ENCODE measurements at places on chromosomes 3 and 15.

- no peak for DNase-seq
Observed at GRCh38 chr3:172506094-172506493, 17.1 kb downstream of the TNFSF10 start.

DNA sequence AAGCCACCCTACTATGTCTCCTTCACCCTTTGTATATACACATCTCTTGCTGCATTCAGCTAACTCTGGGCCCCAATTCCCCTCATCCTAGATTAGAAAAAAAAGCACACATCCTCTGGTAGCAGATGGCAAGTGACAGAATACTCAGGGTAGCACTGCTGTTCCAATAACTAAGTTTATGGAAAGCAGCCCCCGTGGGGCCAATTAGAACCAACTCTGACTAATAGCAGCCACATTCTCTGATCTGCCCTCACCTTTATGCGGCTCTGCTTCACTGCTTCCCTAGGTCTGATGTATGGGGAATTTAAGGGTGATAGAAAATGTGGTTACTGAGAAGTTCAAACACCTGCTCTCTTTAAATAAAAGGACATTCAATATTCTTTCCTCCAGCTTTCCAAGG lies 74.9 kb upstream of the SETMAR start:
- no peak for DNase-seq

- DNase-seq = no peak
Observed at GRCh38 chr3:43503067-43503728, 118.6 kb downstream of the ANO10 start.

GRCh38 chr3:134445636-134446035 lies 40.1 kb downstream of the ANAPC13 start:
- DNase-seq = no peak

DNA sequence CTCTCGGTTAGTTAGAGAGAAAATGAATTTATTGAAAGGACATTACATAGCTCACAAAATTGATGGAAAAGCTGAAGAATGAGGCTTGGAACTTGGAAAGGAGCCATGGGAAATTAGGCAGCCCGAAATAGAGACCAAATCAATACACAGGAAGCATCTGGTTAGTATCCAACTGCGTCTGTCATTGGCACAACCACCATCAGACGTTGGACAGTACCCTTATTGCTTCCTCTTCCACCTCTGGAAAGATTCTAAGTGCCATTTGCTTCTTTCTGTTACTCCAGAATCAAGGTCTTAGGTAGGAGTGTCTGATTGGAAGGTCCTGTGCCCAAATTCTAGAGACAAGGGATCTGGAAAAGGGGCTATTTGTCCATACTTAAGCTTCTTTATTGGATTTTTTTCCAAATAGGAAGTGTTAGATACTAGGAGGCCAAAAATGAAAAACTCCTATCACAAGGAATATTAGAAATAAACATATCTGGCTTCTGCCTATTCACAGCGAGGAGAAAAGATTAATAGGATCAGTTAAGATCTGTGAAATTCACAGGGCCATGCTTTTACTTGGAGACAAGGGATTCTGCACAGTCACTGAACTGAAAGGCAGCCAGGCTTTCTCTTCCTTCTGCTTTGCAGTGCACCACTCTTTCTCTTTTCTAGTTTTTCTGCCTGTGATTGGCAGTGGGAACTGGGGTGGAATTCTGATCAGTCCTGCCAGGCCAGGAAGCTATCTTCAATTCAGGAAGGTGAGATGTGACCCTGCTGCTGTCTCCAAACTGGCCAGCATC lies 10.7 kb upstream of the HACD2 start:
- DNase-seq = no peak

- DNase-seq = no peak
Observed at GRCh38 chr3:149407898-149408297, 30.4 kb upstream of the TM4SF1 start.

GRCh38 chr3:184261270-184261853 lies at the start of gene CAMK2N2:
CAMK2N2 (minus strand) TSS chr3:184261553; CDS start chr3:184261285, 268 bp downstream.
- peak; percentile 88 for DNase-seq

GRCh38 chr15:77975332-77976094 lies 102.0 kb downstream of the TBC1D2B start:
- DNase-seq = no peak

DNA sequence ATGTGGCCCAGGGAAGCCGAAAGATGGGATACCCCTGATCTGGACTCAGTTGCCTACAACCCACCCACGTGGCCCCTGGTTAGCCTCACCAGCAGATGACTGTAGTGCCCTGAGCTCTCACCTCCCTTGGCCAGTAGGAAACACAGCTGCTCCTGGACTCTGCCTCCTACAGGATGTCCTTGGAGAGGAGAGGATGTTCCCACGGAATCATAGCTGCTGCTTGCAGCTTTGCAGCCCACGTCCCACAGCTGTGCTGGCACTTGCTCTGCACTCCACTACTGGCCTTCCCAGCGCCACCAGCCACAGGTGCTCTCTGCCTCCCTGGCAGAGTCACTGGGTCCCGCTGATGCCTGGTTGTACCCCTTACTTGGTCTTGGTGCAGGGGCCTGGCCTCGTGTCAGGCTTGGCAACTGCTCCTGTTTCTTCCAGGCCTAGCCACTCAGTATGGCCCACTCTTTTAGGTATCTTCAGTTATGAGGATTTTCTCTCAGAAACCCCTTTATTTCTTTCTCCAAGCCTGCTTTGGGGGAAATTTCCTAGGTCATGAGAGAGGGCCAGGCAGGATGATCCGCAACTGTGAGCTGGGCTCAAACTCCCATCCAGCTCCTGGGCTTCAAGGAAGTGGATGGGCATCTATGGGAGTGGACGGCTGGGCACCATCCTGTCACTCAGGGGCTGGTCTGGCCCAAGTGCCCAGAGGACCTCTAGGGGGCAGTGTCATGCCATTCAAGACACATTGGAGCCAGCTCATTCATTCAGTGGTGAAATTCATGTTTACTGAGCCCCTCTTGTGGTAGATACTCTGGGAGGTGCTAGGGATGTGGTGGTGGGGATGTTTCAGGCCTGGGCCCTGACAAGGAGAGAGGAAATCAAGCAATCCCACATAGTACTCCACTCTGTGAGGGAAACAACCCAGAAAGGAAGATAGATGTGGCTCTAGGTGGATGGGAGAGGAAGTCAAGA lies 16.2 kb upstream of the VILL start:
- DNase-seq = peak; percentile 58

DNA sequence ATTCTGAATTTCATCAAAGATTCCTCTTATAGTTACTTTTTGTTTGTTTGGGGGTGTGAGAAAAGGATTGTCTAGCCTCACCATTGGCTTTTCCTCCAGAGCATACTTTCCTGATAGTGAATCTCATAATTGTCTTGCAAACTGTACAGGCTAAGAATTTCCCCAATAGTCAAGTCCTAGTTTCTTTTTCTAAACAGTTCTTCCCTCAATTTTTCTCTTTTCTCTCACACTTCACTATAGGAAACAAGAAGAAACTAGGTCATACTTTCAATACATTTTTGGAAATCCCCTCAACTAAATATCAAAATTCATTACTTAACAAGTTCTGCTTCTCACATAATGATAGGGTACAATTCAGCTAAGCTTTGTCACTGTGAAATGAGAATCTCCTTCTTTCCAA lies 241.9 kb downstream of the IL20RB start:
- no peak for DNase-seq

DNA sequence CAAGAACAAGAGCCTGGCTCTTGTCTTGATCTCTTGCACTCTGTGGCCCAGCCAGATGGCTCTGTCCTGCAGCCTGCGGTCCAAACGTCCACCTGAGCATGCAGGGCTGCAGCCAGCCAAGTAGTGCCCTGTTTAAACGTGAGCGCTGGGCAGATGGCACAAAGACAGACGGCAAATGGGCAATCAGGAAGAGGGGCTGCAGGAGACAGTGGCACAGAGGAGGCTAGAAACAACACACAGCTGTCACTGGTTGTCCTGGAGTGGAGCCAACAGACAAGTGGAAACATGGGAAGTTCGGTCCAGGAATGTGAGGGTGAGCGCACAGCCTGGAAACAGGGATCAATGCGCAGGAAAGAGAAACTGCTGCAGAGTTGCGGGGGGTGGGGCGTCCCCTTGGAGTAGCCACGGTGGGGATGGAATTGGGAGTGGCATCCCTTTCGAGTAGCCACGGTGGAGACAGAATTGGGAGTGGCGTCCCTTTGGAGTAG lies 10.7 kb upstream of the ZXDC start:
- DNase-seq = no peak

DNA sequence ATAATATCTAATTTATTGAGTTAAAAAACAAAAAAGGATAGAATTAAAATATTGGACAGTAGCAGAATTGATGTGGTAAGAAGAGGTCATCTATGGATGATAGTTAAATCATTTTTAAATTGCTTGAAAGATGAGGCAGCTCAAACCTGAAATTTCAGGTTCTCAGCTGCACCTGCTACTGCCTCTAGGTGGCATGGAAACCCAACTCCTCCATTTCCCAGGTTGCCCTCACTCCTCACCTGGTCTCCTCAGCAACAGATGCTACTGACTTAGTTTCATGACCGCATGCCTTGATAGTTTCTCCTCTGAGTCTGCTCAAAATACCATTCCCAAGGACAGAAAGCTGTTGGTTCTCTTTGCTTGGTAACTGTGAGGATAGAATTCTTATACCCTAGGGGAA lies 148.1 kb downstream of the ABHD5 start:
- no peak for DNase-seq

DNA sequence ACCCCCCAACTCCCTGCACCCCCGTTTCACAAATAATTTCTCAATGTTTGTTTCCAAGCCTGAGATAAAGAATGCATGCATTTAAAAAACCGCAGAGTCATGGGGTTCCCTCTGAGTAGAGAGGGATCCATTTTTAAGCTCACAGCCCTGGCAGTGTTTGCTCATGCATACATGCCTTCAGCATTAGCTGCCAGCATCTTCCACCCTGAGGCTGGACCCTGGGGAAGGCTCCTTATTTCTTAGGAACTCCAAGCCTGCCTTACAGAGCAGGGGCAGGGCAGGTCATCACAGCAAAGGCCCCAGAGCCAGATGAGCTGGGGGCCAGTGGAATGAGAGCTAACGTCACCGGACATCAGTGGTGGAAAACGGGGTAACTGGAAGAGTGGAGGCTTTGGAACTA lies 31.3 kb downstream of the TLE3 start:
- no peak for DNase-seq

DNA sequence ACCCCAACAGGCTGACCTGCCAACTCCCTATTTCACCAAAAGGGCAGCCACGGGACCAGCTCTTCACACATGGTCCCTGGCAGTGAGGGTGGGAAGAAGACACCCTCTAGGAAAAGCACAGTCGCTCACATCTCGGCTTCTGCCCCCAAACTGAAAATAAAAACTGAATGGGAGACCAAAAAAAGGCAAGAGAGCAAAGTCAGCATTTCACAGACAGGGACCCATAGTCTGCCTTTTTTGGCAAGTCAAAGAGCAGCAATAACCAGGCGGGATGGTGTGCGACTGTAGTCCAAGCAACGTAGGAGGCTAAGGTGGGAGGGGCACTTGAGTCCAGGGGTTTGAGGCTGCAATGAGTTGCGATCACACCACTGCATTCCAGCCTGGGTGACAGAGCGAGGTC lies 154.1 kb downstream of the ADAMTS17 start:
- DNase-seq = no peak

DNA sequence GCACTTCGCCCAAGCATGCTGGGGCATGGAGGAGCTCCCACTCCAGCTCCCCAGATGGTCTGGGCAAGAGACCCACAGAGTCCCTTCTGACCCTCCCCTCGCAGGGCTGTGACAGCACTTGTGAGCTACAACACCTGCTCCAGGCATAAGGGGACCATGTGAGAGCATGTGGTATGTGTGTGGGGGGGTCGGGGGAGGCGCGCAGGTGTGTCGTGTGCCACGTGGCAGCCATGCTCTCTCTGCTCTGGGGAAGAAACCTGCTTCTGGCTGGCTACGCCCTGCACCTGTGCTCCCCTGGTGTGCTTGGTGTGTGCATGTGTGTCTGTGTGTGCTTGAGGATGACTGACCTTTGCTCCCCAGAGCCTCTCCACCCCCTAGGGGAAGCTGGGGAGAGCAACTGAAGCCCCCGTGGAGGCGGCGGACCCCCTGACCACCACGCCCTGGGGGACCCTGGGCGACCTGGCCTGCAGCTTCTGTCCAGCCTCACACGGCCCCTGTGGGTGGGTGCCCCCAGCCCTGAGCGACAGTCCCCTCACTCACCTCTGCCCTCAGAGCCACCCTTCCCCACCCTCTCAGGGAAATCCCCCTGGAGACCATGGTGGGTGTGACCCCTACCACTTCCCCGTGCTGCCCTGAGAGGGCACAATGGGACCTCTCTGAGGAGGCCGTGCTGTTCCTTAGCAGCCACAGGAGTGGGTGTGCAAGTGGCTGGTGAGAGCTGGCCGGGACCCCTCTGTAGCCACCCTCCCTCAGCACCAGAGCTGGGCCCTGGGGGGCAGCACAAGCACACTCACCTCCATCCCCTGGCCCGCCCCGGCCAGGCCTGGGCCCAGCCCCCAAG lies 16.6 kb upstream of the SEC13 start:
- no peak for DNase-seq

GRCh38 chr15:88181613-88182012 lies 74.9 kb downstream of the NTRK3 start:
- DNase-seq = no peak

- no peak for DNase-seq
Observed at GRCh38 chr3:22582266-22582665, 620.9 kb upstream of the UBE2E2 start.

DNA sequence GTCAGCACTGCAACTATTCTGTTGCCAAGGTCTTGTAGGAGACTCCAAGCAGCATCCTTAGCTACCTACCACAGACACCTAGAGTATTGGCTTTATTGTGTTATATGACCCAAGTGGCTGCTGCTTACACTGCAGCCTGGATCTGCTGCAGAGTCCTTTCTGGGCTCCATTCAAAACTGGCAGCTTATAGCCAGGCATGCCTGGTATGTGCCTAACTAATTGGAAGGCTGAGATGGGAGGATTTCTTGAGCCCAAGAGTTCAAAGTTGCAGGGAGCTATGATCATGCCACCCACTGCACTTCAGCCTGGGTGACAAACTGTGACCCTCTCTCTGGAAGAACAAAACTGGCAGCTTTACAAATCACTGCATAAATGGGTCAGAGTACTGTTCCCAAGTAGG lies 8.6 kb downstream of the NDUFB4 start:
- no peak for DNase-seq

DNA sequence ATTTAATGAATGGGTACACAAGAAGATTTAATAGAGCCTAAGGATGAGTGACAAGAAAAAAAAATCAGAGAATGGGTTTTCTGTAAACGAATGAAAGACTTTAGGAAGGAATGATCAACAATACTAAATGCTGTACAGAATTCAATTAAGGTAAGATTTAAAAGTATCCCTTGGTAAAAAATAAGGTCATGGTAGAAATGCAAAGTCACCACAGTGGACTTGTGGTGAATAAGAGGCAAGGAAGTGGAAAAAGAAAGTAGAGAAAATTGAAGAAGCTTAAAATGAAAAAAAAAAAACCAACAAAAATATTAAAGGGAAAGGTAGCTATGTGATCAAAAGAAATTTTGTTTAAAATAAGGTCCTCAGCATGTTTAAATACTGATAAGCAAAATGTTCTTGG lies 82.4 kb downstream of the PLSCR2 start:
- no peak for DNase-seq
